ENCODE measurements at places on chromosomes 6 and 20.

GRCh38 chr6:22601984-22602383, 32.6 kb downstream of the HDGFL1 start:
- DNase-seq = no peak

- no peak for DNase-seq
These were observed 177.0 kb downstream of the EYA4 start for GRCh38 chr6:133418108-133418507.

GRCh38 chr6:113586413-113587077, 270.6 kb upstream of the MARCKS start:
- no peak for DNase-seq

DNA sequence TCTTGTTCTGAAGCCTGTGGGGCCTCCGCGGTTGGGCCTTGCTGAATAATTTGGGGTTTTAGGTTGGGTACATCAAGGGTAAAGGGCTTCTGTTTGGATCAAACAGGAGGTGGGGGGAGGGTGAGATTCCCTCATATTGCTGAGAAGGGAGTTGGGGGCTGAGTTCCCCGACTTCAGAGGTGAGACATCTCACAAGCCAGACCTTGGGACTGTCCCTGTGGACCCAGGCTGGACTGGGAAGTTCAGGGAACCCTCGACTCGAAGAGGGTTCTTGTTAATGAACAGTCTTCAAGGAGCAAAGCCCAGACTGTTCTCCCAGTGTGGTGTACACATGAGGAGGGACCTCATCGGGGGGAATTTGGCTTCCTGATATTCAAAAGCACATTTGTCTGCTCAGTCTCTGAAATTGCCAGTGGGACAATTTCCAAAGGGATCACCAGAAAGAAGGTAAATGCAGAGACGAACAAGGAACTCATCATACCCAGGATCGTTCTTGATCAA, 118.5 kb downstream of the SYCP2 start:
- DNase-seq = no peak

DNA sequence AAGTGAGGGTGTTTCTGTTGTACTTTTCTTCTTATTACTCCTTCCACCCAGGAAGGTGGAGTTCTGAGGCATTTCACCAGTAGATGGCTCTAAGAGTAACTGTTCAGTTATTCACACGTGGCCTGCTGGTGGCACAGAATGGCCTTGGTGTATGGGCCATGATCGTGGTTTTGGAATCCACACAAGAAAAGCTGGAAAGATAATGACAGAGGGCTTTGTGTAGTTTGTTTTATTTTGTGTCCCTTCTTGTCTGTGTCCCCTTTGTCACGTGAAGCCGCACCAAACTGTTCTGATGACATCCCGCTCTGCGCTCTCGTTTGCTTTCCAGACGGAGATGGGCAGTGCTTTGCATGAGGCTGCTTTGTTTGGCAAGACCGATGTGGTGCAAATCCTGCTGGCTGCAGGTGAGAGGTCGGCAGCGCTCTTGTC, 93.4 kb downstream of the ANKS1A start:
- DNase-seq = no peak

- no peak for DNase-seq
These were observed 17.9 kb downstream of the RPF2 start for GRCh38 chr6:110999634-111000270.

- DNase-seq = no peak
These were observed 123.0 kb downstream of the JARID2 start for GRCh38 chr6:15368873-15369272.

DNA sequence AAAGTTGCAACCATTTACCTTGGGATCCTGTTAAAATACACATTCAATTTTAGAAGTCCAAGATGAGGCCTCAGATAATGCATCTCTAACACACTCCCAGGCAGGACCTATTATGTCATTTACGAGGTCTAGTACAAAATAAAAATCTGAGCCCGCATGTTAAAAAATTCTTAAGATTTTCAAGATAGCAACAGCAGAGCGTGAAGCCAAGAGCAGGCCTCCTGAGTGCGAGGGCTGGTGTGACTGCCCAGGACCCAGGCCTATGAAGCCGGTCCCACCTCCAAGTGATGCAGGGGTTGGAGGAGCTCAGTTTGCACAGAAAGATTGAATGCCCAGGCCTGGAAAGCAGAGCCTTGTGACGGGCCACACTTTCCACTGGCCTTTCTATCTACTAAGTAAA, 211.1 kb upstream of the KCNQ5 start:
- DNase-seq = no peak

- DNase-seq = no peak
These were observed 33.7 kb downstream of the GSTA2 start for GRCh38 chr6:52729576-52729975.

- DNase-seq = no peak
These were observed 22.6 kb downstream of the MYH7B start for GRCh38 chr20:34978092-34978744.

DNA sequence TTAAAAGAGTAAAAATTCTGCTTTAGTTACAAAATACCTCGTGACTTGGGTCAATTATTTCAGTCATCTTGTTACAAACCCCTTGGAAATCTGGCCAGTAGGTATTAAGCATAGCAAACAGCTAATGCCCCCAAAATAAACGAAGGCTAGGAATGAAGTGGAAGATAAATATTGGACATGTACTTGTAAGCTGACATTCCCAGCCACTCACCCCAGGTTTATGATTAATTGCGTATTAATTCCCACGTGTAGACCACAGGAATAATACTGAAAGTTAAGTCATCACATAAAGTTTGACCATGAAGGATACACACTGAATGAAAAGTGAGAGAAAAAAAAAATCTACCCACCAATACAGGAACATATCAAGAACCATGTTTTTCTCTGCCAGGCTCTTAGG, 936.5 kb upstream of the ADGRB3 start:
- DNase-seq = no peak

GRCh38 chr6:2378891-2379652, 133.7 kb upstream of the GMDS start:
- no peak for DNase-seq

DNA sequence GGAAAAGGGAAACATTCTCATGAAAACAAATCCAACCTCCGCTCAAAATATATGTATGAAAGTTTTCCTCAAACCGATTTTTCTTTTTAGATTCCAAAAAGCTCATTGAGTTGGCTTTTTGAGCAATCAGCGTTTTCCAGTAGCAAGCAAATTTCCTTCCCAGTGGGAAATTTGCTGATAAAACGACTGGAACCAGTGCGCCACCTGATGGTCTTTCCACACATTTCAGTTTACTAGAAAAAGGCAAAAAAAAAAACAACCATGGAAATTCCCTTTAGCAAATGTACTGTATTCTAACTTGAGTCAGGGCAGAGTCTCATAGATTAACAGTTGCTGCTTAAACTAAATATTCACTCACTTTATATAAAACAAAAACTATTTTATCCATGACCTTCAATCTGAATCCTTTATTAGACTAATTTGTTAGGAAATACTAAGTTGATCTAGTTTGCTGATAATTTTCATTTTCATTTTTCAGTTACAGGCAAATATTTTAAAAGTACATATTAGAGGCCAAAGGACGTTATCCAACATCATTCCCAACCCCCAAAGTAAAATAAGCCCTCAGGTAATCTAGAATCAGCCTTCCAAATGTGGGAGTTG, 271.5 kb downstream of the FOXA2 start:
- no peak for DNase-seq

GRCh38 chr6:109260126-109260525, 122.1 kb downstream of the CD164 start:
- DNase-seq = no peak

DNA sequence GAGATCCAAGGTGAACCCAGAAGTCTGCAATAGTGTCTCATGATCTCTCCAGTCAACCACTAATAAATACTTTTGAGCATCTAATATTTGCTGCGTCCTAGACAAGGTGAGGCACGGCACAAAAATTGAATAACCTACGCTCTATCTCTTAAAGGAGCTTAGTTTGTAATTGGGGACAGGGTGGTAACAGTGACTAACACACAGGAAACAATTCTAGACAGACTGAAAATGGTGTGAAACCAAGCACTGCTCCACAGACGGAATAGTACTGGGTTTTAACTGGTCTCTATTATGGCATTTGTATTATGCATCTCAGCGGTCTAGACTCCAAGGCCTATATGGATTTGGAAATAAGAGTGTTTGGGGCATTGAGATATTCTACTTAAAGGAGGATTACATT, 120.1 kb downstream of the CLIC5 start:
- DNase-seq = no peak

DNA sequence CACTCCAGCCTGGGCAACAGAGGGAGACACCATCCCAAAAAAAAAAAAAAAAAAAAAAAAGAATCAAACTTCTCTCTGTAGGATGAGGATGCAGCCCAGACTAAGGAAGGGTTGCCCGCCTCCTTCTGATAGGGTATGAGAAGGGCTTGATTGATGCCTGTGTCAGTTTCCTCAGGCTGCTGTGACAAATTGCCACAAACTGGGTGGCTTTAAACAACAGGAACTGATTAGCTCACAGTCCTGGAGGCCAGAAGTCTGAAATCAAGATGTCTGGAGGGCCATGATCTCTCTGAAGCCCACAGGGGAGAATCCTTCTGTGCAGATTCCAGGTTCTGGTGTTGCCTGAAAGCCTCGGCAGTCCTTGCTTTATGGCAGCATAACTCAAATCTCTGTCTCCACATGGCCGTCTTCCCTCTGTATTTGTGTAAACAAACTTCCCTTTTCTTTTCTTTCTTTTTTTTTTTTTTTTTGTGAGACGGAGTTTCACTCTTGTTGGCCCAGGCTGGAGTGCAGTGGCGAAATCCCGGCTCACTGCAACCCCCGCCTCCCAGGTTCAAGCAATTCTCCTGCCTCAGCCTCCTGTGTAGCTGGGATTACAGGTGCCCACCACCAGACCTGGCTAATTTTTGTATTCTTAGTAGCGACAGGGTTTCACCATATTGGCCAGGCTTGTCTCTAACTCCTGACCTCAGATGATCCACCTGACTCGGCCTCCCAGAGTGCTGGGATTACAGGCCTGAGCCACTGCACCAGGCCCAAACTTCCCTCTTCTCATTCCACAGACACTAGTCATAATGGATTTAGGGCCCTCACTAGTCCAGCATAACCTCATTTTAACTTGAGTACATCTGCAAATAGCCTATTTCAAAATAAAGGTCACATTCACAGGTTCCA, 11.2 kb upstream of the CDK19 start:
- DNase-seq = no peak

DNA sequence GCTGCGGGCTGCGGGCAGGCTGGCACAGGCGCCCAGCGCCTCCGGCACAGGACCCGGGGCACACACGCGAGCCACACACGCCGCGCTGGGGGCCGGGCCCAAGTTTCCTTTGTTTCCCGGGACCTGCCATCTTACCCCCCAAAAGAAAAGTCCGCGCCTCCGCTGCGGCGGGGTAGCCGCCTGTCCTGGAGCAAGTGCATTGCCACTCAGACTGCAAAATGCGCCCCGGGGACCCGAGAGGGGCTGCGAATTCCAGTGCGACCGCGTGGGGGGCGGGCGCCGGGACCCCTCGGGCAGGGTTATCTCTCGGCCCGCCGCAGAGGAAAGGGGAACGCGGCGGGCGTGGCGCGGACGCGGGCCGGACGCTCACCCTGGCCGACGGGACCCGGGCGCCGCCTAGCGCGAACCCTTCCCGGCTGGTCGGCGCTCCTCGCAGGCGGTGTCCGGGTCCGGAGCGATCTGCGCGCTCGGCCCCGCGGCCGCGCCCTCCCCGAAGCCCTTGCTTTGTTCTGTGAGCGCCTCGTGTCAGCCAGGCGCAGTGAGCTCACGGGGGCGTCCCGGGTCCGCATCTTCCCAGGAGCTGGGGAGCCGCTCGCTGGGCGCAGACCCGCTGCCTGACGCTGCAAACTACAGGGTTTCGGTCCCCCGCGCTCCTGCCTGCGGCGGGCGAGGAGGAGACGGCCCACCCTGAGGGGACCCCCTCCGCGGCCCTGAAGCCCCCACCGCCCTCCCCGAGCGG, 639 bp upstream of the CD24 start:
- DNase-seq = no peak

- DNase-seq = no peak
These were observed 194.1 kb downstream of the OGFRL1 start for GRCh38 chr6:71482742-71483141.

DNA sequence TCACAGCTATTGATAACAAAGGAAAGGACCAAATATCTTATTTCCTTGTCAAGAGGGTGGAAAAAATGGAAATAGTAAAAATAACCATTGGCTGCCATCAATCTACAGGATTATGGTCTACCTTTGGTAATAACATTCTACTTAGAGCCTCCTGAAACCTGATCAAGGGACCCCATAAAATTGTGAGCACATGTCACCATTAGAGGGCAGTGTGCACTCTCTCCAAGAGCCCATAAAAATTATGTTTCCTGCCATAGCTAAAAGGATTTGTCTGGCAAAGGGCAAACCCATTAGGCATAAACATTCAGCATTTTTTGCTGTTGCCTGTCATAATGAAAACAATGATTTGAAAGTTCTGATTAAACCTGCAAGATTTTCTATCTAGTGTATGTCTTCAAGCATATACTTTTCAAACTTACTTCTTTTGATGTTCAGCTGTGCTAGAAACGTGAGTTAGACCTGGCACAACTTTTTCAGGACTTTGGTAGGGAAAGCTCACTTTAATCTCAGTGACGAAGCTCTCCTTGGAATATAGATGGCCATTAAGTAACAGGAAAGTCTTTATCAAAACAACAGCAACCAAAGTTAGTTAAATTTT, 120.7 kb upstream of the ZFP64 start:
- DNase-seq = no peak

GRCh38 chr6:103231181-103231580, 1628.5 kb downstream of the HACE1 start:
- no peak for DNase-seq

DNA sequence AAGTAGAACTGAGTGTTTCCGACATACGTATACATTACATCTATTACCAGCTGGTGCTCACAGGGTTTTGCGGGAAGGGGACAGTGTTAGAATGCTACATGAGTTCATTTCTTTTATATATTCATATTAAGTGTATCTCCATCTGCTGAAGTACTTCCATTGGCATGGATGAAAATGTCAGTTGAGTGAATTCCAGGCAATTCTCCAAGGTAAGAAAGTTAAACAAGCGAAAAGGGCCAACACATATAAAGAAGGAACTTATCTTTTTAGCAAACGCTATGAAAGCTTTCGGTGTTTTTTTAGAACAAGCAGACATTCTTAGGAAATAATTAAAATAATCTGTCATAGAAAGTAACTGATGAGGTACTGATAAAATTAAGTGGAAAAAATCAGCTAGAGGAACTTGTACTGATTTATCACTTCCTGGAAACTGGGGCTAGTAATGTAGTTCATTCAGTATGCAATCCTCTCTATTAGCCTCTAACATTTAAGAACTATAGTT, 34.6 kb downstream of the RNF146 start:
- no peak for DNase-seq

- DNase-seq = no peak
These were observed 34.2 kb upstream of the TBXT start for GRCh38 chr6:166201878-166202277.

DNA sequence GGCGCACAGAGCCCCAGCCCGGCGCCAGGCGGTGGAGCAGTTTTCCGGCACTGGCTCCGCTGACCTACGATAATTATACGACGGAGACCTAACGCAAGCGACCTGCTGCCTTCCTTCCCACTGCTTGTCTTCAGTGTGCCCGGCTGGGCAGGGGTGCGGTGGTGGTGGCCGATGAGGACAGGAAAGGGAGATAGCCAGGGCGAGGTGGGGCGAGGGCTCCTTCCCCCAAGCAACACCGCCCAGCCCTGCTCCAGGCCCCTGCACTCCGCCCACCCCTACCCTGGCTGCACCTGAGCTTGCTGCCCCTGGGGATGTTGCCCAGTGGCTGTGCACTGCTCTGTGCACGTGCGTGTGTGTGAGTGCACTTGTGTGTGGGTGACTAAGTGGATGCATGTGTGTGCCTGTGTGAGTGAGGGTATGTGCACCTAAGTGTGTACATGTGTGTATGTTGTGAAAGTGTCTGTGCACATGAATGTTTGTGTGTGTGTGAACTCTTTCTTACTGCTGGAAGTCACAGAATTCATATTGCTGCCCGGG, 42.6 kb upstream of the IRF4 start:
- DNase-seq = no peak

All from stimulated activated CD4-positive, alpha-beta T cell treated with anti-CD3 and anti-CD28 coated beads, Interleukin-15, amount 100 ng/mL, for 1 hour (primary cell).